ENCODE measurements at places on chromosomes 7 and 10.

DNA sequence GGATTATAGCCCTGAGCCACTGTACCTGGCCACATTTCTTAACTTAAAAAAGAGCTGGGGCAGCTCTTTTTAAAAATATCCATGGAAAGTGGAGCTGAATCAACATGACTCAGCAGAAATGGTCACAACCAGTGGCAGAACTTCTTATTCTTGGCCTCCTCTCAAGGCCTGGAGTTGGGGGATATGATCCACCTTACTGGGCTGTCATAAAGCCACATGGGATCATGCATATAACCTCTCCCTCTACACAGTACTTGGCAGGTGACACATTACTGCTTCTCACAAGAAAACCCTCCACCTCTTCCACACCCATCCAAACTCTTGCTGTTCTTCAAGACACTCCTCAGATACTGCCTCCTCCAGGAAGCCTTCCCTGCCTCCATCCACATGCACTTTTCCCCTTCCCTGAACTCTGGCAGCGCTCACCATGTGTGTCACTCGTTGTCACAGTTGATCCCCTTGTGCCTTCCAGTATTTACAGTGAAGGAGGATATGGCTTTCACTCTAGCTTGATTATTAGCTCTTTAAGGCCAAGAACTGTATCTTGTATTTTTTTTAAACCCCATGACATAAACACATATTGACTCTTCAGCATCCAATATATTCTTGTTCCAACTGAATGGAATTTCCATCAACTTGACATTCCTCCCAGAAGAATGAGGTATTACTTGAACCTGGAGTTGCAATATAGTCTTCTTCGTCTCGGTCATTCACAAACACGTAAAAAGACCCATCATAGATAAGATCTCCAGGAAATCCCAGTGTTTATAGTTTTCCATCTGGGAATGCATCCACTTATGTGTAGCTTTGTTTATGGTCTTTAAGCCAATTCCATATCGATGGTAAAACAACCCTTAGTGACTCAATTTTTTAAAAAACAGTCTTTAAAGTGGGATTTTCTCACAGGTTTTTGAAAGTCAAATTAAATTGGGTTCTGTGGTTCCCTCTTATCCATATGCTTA lies 85.5 kb downstream of the TBXAS1 start:
- DNase-seq = no peak

DNA sequence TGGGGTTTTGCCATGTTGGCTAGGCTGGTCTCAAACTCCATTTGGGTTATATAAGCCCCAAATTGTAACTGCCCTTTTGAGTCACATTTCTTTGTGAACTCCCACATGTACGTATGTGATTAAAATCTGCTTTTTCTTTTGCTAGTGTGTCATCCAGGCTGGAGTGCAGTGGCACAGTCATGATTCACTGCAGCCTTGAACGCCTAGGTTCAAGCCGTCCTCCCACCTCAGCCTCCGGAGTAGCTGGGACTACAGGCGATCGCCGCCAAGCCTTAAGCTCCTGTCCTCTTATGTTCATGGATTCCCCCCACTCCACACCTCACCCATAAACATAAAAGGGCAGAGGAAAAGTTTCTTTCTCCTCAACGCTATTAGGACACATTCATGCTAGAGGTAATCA lies 4.4 kb upstream of the SMC3 start:
- no peak for DNase-seq

- no peak for DNase-seq
These were observed 7.0 kb downstream of the ANKMY2 start for GRCh38 chr7:16638282-16639280.

GRCh38 chr10:21888959-21889358 lies 114.6 kb downstream of the DNAJC1 start:
- DNase-seq = no peak

Measured in stimulated activated CD4-positive, alpha-beta T cell treated with anti-CD3 and anti-CD28 coated beads, Interleukin-12 subunit alpha, Interleukin-12 subunit beta, amount 100 ng/mL, for 24 hours (primary cell).